ENCODE measurements at places on chromosomes 16 and 17.

DNA sequence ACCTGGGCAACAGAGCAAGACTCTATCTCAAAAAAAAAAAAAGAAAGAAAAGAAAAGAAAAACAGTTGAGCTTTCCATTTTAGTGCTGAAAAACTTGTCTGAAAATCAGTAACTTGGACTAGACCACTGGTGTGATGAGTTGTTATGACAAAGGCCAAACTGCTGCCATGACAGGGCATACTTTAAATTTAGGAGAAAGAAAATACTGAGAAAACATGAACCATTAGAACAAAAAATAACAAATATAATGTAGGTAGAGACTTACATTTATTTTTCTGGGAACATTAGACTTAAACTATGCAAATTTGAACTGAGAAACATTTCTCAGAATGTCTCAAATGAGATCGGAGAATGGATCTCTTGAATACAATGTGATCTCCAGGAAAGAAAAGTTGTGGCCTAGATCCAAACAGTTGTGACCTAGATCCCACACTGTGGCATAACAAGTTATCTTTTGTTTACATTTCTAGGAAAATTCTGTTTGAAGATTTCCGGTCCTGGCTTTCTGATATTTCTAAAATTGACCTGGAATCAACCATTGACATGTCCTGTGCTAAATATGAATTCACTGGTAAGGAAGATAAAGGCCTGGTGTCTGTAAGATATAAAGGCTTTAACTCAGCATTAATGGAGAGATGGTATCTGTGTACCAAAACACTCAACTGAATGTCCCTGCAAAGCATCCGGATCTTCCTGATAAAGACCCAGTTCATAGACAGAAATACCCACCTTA lies 10.9 kb downstream of the OGFOD1 start:
- DNase-seq = no peak

DNA sequence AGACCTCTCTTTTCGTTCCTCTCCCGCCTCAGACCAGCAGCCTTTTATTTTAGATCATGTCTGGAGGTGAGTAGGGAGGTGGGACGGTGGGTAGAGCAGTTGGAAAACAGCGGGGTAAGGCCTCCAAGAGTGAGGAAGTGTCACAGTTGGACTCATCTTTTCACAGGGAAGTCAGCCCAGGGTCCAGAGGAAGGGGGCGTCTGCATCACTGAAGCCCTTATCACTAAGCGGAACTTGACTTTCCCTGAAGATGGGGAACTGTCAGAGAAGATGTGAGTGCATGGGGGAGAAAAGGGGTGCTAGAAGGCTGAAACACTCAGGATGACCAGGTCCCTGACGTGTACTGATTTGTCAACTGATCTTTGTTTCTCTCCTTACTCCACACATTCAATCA lies 461 bp downstream of the LRRC46 start:
- no peak for DNase-seq

DNA sequence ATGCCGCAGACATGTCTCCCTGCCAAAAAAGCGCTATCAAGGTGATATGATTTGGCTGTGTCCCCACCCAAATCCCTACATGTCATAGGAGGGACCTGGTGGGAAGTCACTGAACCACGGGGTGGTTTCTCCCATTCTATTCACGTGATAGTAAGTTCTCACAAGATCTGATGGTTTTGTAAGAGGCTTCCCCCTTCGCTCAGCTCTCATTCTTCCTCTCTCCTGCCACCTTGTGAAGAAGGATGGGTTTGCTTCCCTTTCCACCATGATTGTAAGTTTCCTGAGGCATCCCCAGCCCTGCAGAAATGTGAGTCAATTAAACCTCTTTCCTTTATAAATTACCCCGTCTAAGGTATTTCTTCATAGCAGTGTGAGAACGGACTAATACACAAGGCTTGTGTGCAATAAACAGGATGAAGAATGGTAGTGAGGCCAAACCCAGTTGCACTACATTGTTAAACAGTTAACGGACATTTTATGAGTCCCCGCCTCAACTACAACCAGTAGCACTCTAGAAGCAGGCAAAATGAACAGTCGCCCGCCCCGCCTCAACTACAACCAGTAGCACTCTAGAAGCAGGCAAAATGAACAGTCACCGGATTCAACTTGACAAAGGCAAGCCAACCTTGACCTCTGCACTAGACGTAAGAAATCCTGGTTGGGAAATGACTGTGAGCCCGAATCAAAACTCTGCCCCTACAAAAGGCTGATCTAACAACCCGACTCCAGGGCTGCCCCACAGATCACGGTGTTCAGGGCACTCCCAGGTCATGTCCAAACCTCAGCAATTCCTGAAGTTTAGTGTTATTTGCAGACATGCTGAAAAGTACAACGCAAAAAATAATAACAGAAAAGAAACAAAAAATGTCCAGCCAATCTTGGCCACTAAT lies 26.3 kb downstream of the VPS53 start:
- no peak for DNase-seq

GRCh38 chr17:76153202-76153601 lies 12.2 kb upstream of the FOXJ1 start:
- DNase-seq = no peak

DNA sequence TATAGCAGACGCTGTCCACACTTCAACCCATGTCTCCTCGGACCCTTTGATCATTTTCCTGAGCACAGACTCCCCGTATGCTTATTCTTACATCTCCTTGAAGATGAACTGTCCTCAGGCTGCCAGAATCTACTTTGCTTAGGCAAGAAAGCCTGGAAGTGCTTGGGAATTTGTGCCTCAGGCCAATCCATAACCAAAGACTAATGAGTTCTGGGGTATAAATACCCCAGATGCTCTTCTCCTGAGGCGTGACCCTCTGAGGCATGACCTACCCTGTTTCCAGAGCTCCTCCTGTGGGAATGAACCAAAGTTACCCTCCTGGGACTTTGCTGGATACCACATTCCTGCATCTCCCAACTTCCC lies 10.1 kb upstream of the TEKT3 start:
- no peak for DNase-seq

- DNase-seq = no peak
These were observed 863 bp downstream of the ADPRM start for GRCh38 chr17:10698096-10698818.

- no peak for DNase-seq
These were observed 9.2 kb upstream of the CCL22 start for GRCh38 chr16:57349212-57350031.

GRCh38 chr16:72255786-72256185 lies 83.8 kb upstream of the PMFBP1 start:
- no peak for DNase-seq

DNA sequence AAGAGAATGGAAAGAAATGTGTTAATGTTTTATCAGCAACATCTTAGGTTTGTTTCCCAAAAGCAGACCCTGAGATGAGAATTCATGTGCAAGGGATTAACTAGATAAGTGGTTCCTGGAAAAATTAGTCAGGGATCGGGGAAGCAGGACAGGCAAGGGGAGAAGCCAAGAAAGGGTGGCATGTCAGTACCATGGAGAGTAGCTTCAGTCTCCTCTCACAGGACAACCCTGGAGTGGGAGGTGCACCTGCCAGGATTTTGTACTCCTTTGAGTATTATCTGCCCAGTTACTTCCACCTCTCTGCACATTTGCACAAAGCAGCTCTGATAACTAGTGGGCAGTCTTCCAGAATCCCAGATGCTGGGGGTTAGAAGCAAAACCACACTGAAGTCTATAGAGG lies 117.0 kb downstream of the RGS9 start:
- DNase-seq = no peak

- no peak for DNase-seq
These were observed 106.7 kb downstream of the CMIP start for GRCh38 chr16:81551151-81551808.

DNA sequence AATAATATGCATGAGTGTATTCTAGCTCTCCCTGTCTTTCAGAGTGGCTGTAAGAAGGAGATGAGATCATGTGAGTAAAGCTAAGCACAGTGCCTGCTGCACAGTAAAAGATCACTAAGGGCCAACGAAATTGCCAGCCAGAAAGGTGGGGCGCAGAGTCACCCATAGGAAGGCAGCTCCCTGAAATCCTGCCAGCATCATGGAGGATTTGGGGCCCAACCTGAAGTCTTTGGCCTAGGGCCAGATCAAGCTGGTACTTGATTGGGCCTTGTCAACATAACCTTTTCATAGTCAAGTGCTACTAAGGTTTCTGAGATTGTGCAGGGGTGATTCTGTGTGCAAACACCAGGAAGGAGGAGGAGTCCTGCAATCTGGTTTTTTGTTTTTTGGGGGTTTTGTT lies 16.5 kb downstream of the SCNN1B start:
- no peak for DNase-seq

DNA sequence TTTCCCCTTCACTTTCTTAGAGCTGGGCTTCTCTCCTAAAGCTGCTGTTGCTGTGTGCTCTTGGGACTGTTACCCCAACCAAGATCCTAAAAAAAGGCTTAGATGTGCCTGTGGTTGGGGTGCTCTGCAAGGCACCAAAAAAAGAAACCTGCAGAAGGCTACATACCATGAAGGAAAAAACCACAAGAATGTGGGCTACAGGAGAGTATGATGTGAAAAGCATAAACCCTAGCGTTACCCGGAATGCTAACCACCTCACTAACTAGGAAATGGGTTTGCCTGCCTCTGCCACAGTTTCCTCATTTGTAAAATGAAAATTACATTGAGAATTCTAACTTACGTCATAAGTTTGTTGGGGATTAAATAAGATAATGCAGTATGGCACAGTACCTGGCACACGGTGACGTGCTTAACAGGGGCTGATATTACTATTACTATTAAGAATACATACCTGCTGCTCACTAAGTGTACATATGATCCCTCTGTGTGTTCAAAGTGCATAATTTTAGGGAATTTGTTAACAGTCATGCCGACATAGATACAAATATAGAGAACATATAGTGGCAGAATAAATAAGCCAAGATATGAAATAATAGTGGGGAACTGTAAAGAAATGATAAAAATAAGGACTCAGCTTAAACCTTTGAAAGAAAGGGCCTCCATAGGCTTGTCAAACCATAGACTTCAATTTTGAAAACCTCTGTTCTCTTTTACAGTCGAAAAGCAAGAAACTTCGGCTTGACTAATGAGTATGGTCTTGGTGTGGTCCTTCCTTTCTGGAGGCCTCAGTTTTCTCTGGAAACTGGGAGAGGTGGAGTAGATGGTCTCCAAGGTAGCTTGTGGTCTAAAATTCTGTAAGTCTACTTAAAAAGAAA lies 177.8 kb upstream of the TBX2 start:
- no peak for DNase-seq

- DNase-seq = no peak
These were observed 1.9 kb downstream of the GPR142 start for GRCh38 chr17:74369221-74369620.

DNA sequence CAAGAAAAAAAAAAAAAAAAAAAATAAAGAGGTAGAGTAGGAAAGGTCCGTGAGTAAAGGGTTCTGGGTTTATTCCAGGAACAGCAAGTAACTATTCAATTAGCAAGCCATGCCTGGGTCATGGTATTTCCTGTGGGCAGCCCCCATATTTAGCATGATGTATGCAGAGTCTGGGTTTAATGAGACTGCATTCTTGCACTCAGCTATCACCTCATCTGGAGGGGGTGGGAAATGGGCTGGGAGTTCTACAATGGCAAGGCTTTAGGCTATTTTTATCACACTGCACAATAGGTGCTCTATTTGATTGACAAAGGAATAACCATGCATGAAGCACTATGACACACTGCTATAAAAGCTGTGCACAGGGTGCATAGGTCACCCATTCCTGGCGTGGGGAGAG lies 104.0 kb upstream of the CCL2 start:
- DNase-seq = no peak

GRCh38 chr16:65002265-65002664 lies 119.6 kb downstream of the CDH11 start:
- DNase-seq = no peak

- DNase-seq = no peak
These were observed 53.1 kb downstream of the CYB5B start for GRCh38 chr16:69477546-69477945.

- DNase-seq = no peak
These were observed 134.7 kb downstream of the SOX9 start for GRCh38 chr17:72255481-72255880.
